ENCODE measurements at places on chromosomes 6 and 20.

DNA sequence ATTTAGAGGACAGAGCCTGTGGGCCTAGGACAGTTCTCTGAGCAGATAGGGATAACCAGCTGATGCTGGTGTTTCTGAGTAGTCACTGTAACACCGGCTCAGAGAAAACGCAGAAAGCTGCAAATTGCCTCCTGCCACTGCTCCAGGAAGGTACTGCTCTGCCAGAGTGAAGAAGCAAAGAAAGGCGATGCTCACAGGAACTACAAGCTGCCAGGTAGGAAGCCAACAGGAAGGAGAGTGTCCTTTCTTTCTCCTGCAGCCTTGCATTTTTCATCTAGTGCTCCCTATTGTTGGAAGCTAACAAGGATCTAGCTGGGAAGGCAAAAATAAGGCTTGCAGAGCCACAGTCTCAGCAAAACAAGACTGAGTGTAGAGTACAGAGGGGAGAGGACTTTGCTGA is 70.7 kb upstream of the RAB32 start:
- no peak for DNase-seq

DNA sequence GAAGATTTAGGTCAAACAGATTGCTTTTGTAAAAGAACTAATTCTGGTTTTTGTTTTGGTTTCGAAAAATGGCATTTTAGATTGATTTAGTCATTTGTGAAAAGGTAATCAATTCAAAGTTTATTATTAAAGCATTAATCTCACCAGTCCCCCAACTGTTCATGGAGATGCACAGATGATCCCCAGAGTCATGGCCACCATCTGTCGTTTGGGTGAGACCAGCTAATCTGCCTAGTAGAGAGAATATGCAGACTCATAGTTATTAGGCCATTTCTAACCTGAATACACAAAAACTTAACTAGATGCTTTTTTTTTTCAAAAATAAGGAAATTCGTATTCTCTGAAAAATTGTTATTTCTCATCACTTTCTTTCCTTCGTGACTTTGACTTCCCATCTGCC is 58.1 kb downstream of the C6orf58 start:
- no peak for DNase-seq

DNA sequence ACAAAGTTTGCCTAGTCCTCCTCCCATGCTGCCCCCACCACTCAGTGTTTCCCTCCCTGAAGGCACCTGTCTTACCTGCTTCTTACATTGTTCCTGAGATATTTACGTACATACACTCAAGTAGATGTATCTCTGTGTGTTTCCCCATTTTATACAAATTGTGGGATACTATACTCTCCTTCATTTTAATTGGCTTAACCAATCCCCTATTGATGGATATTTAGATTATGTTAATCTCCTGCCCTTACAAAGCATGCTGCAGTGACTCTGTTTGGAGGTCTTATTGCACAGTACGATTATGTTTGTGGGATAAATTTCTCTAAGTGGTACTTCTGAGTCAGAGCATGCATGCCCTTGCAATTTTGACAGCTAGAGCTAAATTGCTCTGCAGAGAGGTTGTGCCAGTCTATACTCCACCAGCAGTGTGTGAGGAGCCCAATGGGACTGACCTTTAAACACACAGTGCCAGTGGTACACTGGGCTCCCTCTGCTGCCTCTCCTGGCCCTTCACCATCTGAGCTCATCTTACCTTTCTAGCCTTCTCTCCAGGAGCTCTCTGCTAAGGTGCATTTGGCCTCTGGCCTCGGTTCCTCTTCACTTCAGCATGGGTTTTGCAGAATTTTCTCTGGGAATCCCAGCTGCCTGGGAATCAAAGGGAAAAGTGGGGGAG is 57.4 kb downstream of the LYRM2 start:
- no peak for DNase-seq

- DNase-seq = no peak
These were observed 128.8 kb downstream of the SOBP start for GRCh38 chr6:107618672-107619071.

DNA sequence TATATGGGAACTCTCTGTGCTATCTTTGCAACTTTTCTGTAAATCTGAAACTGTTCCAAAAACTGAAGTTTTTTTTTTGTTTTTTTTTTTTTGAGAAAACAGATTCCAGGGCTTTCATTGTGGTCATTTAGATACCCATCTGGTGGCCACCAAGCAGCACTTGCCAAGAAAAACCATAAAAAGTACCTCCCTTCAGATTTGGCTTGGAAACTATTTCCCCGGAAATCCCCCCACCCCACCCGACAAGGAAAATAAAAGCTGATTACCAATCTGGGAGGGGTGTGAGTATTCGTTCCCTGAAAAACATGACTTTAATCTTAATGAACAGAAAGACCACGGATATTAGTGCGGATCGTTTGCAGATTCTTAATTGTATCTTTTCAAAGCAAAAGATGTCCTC is 1.9 kb downstream of the NFATC2 start:
- DNase-seq = no peak

GRCh38 chr6:5305968-5306626 is 44.8 kb downstream of the FARS2 start:
- DNase-seq = no peak

GRCh38 chr6:35729722-35730121 is 7.1 kb upstream of the ARMC12 start:
- no peak for DNase-seq

DNA sequence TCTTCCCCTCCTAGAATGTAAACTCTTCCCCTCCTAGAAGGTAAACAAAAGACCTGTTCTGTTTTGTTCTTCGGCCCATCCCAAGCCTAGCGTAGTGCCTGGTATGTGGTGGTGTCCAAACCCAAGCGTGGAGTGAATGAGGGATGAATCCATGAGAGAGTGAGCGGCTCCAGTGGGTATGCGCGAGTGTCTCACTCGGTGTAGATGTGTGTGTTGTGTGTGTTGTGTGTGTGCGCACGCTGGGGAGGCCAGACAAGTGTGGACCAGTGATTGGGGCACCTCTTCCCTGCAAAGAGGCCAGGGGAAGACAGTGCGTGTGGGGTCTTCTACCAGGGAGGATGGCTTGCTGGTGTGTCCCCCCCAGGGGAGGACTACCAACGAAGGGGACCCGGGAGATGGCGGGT is 392 bp upstream of the SLC2A10 start:
- no peak for DNase-seq

- DNase-seq = no peak
These were observed 23.3 kb downstream of the EDN3 start for GRCh38 chr20:59323731-59324130.

GRCh38 chr20:43237651-43238168 is 48.0 kb upstream of the PTPRT start:
- DNase-seq = no peak

GRCh38 chr6:6357032-6357431 is 36.6 kb upstream of the F13A1 start:
- no peak for DNase-seq

DNA sequence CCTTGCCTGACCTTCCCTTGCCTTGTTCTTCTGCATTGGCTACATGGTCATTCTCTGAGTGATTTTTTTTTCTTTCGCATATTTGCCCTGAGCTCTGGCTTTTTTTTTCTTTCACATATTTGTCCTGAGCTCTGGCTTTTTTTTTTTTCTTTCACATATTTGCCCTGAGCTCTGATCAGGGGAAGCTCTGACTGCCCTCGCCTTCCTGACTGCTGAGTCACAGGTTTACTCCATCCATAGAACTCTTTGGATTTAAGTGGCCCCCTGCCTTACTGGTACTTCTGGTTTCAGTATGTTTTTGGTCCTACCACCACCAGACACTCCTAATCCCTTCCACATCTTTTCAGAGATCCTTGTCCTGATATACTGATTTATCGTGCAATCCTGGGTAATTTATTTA is 201.1 kb downstream of the OGFRL1 start:
- DNase-seq = no peak

- DNase-seq = no peak
These were observed 263.0 kb downstream of the ZNF217 start for GRCh38 chr20:53330601-53331140.

DNA sequence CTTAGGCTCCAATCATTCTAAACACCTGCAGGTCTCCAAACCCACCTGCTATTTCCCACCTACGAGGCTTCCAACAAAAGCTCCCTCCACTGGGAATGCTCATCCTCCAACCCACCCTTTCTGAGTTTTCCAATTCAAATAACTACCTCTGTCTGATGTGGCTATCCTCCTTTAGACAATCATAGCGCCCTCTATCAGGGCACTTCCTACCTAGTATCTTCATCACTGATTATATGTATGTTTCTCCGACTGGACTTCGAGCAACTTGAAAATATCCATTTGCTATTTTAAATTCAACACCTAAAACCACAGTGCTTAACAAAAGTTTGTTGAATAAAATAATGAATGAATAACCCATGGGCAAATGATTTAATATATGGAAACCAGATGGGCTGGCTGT is 41.3 kb downstream of the MTFR2 start:
- DNase-seq = no peak

DNA sequence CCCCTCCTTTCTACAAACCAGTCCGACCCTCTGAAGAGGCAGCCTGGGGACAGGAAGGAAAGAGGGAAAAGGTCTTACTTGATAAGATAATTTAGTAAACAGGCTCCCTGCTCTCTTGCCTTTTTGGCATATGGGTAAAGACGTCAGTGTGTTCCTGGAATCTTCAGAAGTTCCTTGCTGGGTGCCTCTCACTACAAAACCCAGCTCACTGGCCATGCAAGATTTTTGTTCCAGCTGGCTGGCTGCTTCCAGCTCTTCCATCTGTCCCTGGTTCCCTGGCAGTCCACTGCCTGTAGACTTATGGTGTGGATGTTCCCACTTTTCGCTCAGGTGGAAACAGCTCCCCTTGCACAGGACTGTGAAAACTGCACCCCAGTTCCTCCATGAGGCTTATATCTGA is 57.4 kb downstream of the MOCS1 start:
- no peak for DNase-seq

- no peak for DNase-seq
These were observed 481.2 kb downstream of the TFAP2A start for GRCh38 chr6:9933677-9934076.

- no peak for DNase-seq
These were observed 185.8 kb upstream of the TENT5A start for GRCh38 chr6:81938014-81938856.

- no peak for DNase-seq
These were observed 28.8 kb downstream of the AK9 start for GRCh38 chr6:109662192-109662591.

- no peak for DNase-seq
These were observed 207.7 kb upstream of the SNX9 start for GRCh38 chr6:157615420-157615769.

GRCh38 chr20:63821811-63822210 is 9.3 kb downstream of the ZBTB46 start:
- DNase-seq = no peak

DNA sequence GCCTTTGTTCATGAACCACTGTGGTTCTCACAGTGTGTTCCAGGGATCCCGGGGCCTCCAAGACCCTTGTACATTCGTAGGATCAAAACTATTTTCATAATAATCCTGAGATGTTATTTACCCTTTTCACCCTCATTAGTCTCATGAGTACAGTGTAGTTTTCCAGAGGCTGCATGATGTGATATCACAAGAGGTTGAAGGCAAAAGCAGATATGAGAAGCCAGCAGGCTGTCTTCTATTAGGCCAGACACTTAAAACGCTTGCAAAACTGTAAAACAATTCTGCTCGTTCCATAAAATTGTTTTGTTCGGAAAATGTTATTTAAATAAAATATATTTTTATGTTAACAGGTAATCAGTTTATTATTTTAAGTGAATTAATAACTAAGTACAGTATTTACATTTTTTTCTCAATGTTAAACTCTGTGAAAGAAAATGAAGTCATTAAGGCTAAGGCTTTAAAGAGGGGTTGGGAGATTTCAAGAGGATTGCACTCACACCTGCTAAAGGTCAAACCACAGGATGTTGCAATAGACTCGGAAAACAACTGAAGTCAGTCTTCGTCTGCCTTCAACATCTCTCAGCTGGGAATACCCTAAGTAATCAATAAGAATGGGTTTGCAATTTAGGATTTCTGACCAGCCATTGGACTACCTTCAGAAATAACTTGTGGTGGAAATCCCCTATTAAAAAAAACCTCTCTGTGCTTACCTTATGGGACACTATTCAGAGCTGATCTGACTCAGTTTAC is 474.2 kb downstream of the KIF16B start:
- DNase-seq = no peak

- no peak for DNase-seq
These were observed 127.5 kb downstream of the BCKDHB start for GRCh38 chr6:80233958-80234357.

DNA sequence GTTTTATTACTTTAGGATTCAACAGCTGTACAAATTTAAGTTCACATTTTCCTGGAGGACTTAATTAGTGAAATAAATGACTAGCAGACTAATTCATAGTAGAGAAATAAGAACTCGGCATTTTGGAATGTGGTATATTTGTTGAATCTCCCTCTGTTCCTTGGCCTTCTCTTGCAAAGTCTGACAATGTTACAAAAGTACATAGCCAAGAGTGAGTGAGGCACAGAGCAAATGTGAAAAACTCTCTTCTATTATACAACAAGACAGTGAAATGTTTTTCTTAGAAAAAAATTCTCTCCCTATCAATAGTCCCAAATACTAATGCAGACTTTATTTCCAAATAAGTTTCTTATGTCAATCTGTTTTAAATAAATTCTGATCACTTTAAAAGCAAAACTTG is 44.2 kb upstream of the TCF21 start:
- DNase-seq = no peak

DNA sequence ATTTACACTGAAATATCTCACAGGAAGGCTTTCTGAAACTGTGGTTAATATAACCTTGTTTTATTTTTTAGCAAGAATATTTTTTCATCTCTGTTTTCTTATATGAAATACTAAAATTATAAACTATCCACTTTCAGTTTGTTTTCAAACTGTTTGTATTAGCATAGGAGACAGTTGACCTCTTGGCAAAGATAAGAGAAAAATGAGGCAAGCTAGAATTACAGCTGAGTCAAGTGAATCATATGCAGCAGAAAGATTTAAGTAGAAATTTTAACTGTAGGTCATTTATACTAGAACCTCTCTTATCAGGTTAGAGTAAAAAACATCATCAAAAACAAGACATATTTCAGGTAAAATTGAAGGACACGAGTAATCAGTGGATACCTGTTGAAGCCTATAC is 792.6 kb downstream of the PHF3 start:
- DNase-seq = no peak

GRCh38 chr20:37342231-37343177 is 3.4 kb upstream of the SRC start:
- DNase-seq = no peak

DNA sequence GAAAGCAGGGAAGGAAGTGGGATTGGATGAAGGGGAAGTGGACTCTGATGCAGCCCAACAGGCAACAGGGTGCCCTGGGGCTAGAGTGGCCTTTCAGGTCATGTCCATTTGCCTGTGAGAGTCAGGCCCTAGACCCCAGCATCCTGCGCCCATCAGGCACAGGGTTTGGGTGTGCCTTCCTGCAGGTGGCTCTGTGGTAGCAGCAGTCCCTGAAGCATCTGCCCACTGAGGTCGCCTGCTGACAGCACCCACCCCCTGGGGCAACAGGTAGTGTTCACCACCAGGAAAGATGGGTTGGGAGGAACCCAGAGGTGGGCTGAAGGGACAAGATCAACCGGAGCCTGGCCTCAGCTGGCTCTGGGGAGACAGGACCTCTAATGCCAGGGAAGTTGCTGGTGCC is 3.6 kb downstream of the PACSIN1 start:
- DNase-seq = no peak

DNA sequence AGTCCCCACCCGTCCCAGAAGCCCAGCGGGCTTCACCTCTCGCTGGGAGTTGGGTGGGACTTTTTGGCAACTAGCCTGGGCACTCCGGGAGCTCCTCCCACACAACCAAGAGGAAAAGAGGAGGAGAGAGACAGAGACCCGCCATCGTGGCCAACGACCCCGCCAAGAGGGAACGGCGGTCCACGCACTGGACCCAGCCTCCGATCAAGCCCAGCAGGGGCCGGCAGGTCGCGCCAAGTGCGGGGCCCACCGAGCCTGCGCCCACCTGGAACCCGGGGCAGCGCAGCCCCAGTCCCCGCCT is 3.0 kb upstream of the TMEM14C start:
- no peak for DNase-seq

All from hypothalamus (tissue), 51 donors.